ENCODE measurements at places on chromosomes 12 and 14.

DNA sequence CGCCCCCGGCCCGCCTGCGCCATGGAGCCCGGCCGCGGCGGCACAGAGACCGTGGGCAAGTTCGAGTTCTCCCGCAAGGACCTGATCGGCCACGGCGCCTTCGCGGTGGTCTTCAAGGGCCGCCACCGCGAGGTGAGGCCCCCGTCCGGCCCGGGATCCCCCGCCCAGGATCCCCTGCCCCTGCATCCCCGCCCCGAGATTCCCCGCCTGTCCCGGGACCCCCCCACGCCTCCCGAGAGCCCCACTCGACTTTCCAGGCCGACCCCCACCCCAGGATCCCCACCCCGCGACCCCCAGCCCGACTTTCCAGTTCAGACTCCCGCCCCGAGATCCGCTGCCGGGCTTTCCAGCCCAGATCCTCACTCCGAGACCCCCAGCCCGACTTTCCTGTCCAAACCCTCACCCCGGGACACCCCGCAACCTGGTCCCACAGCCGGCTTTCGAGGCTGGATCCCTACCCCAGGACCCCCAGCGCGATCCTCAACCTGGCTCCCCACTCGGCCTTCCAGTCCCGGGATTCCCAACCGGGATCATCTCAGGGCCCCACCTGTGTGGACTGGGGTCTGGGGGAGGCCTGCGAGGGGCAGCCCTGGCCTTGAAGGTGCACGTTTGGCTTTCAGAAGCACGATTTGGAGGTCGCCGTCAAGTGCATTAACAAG lies 688 bp downstream of the ULK1 start:
- no peak for DNase-seq

DNA sequence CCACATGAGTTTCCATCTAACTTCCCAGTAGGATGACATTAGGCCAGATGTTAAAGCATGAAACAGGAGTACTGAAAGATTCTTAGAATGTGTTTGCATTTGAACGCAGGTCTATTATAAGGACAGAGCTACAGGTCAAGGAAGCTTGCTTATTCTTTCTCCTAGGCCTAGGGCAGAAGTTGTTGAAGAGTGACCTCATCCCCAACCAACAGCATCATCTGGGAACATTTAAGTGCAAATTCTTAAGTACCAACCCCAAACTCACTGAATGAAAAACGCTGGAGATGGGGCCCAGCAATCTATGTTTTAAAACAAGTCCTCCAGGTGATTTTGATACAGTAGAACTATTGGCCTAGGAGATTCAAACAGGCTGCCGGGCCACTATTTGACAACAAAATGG lies 52.4 kb downstream of the PAPLN start:
- no peak for DNase-seq

- DNase-seq, result no peak
Measured at GRCh38 chr14:65879248-65880009, 466.9 kb downstream of the FUT8 start.

DNA sequence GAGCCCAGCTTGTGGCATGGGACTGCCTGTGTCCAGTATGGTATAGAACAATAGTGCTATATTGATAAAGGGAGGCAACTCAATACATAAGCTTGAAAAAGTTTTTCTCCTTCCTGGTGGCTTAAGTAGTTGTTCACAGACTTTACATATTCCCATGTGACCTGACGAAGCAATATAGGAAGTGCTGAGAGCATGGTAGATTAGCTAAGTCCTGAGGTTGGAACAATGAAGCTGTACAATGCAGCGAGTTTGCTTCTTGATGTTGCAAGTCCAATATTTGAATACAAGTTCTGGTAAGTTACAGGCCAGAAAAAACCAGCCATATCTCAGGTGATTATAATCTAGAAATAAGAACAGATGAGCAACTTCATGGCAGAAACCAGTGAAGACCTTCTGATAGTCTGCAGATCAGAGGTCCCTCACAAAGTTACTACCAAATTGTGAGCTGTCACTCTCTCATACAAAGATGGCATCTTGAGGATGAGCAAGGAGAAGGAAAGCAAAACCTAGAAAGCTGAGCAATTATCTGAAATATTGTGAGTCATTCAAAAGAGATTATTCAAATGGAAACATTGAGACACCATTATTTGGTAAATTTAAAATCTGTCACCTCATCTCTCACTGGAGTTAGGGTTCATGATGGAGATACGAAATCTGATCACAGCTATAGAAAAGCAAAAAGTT lies 72.9 kb upstream of the BTG1 start:
- DNase-seq, result no peak

DNA sequence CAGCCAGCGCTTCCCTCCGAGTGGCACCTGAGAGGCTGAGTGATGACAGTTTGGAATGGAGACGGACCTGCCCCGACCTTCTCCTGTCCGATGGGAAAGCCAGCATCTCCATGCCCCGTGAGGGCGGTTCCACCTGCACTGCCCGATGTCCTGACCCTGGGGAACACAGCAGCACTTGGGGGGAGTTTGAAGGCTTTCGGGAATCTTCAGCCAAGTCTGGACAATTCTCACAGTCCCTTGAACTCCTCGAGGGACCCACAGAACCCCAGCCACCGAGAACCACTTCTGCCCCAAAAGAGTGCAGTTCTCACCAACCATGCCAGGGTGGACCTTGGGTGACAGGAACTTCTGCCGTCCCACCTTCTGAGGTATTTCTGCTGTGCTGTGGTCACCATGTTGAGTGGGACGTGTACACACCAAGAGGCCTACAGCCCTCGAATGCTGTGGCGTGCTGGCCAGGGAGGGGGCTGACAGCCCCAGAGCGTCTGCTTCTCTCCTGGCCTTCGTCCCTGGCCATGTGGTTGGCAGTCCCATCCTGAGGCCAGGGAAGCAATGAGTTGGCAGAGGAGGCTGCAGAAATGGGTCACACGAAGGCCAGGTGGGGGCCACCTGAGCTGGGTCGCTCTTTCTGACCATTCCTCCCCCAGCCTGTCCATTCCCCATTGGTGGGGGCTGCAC lies 1.0 kb downstream of the CLBA1 start:
- no peak for DNase-seq

DNA sequence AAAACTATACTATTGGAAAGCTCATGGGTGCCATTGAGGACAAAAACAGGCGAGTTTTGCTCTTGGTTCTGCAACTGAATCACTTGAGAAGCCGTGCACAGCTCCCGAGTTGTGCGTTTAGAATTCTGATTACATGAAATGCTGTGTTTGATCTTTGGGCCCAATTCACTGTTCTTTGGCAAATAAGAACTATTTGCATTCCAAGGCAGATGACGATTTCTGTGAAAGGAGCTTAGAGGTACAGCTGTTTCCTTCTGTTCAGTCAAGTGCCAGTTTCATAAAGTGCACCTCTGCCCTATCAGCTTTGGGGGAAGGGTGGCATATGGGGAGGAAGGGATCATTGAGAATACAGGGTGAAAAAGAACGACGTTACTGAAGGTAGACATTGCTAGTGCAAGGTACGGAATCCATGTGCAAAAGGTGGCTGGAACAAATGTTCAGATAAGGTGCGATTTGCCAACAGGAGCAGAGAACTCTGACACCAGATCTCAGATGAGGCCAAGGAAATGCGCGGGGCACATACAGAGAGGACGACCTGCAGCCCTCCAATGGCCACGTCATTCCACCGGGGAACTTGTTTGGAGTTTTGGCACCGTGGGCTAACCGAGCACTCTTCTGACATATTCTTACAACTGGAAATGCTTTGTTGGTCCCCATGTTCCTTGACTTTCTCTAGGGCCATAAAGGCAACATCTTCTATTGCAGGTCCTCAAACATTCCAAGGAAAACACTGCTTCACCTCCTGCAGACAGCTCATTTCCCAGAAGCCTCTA lies 30.1 kb downstream of the TCHP start:
- DNase-seq, result no peak

DNA sequence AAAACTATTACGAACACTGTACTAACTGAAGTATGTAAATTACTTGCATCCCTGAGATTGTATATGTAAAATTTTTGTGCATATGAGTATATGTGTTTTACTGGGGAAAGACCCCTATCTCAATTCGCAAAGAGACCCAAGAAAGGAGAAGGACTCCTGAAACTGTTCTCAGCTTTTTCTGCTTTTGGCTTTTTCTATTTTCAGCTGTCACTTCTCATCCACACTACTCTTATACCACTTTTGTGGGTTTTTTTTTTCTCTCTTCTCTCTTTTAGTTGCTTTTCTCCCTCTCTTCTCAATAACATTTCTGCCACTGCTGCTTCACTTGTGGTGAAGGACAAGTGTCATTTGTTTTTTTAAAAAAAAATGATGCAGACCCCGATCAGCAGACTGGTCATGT lies 39.8 kb downstream of the NIN start:
- no peak for DNase-seq

DNA sequence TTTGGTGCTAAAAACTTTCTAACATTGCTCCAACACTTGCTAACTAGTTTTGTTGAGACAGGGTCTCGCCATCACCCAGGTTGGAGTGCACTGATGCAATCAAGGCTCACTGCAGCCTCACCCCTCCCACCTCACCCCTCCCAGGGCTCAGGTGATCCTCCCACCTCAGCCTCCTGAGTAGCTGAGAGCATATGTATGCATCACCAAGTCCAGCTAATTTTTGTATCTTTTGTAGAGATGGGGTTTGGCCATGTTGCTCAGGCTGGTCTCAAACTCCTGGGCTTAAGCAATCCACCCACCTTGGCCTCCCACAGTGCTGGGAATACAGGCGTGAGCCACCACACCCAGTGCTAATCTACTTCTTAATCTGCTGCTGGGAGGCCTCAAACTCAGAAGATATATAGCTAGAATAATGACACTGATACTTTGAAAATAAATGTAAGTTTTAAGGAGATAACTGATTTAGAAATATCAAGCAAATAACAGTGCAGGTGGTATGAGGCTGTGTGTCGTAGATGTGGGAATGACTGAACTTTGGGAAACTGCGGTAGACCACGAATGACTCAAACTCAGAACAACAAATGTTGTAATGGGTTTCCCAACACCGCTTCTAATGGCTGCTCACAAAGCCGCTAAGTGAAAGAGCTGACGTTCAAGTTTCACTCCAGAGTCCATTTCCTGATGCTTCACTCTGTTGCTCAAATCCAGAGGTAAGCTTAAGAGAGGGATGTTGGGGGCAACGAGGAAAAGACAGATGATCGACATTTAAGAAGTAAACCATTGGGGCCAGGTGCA lies 10.0 kb downstream of the TMCC3 start:
- no peak for DNase-seq

DNA sequence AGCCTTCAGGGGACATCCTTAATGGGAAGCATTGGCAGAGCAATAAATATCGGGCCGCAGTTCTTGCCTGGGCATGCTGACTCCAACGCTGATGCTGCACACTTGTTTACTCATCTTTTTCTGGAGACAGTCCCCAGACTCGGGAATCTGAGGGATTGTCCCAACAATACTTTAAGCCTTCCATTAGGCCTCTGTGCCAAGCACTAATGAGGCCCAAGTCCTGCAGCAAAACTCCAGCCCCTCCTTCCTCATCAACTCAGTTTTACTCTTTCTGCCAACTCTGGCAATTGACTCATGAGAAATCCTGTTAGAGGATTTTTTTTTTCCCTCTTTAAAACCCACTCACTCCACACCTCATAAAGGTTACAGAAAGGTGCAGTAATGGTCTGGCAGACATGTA lies 233.4 kb upstream of the PELI2 start:
- DNase-seq, result peak; percentile 98

DNA sequence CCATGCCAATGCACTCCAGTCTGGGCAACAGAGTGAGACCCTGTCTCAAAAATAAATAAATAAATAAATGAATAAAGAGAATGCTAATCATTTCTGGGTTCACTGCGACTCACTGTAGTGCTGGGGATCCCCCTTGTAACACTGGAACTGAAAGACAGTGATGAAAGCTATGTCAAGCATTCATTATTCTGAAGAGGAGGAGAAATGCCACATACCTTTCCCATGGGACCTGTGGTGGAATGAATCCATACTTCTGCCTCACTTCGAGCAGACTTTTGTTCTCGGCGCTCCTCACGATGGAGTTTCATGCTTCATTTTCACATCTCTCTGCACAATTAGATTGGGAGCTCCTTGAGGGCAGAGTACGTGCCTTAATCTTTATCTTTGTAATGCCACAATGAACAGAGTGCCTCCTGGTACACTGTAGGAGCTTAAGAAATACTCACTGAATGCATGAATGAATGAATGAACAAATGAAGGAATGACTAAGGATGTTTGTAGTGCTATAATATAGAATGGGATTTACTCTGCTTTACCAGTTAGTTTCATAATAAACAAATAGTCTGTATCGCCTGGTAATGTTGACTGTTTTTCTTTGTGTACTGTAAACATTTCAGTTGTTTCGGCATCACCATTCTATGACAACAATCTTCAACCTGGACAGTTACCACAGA lies 45.8 kb downstream of the DRAM1 start:
- no peak for DNase-seq

- no peak for DNase-seq
Measured at GRCh38 chr12:15794196-15794595, 5.0 kb upstream of the EPS8 start.

GRCh38 chr12:104547235-104547634 lies 90.5 kb downstream of the CHST11 start:
- DNase-seq, result peak; percentile 83

GRCh38 chr12:541676-542324 lies 82.1 kb downstream of the B4GALNT3 start:
- DNase-seq, result no peak

DNA sequence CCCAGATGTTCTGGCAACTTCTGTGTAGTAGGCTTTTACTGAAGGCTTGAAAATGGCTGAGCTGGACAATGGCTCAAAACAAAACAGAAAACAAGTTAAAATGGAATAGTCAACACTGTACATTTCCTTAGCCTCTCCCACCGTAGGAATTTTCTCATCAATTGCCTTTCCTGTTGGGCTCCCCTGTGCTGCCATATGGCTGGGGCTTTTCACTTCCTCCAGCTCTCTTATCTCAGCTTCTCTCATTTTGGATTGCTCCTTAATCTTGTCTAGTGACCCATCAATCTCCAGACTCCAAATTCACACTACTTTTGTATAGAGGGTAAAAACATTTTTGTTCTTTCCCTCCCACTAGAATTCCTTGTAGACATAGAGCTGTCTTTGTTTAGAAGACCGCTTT lies 50.4 kb upstream of the RPH3A start:
- DNase-seq, result no peak
